ENCODE measurements at places on chromosomes 4 and X.
A peak's percentile ranks its signal among the peaks of the same experiment; 100 is the strongest.

DNA sequence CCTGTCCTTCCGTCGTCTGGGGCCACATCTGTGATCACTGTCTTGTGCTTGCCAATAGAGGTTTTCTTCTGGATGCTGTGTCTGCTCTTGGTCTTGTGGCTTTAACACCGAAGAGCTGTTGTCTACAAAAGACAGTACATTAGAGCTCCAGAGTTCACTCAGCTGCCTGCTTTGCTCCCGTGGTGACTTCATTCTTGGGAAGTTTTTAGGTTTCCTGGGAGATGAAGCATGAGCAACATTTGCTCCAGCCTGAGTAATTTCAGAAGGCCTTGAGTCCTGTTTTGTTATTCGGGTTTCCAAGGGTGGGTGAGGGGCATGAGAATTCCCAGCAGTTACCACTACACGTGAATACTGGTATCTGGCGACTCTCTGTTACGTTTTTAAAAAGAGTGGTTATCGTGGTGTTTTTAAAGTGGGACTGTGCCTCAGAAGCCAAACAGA, 189.2 kb downstream of the SHROOM3 start:
- DNase-seq = no peak

DNA sequence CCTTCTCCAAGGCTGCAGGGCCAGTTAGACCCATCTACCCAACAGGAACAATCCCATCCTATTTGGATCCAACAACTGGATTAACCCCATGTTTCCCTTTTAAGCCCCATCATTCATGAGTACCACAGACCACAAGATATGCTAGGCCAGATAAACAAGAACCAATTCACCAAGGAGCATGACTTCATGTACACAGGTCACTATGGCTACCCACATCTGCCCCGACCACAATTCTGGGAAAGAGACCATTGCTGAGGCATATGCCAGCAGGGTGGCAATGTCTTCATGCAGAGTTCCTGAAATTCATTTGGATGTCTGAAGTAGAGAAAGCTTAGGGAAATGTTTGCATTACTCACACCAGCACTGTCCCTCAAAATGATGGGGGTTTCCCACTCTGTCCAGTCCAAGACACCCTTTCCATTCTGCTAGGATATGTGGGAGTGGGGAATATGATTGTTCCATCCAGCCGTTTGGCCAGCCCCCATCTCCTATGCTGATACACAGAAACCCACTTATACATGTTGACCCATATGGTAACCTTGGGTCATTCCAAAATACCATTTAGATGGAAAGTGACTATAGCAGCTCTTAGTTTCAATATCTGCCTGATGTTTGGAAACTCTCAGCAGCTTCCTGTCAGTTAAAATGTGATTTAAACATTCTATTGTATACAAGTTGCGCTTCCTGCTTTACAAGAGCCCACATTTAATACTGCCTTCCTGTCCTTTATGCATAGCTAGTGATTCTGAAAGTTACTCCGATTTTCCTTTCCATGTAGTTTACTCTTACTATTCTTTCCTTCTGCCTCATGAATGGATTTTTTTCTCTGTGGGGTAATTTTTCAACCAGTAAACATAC, 129.0 kb downstream of the AMMECR1 start:
- DNase-seq = no peak

- DNase-seq = no peak
These were observed 39.5 kb downstream of the SPINK2 start for GRCh38 chr4:56782019-56782418.

GRCh38 chrX:123962794-123963373, 1.4 kb downstream of the STAG2 start:
- peak; percentile 87 for DNase-seq

- no peak for DNase-seq
These were observed 26.4 kb upstream of the MMRN1 start for GRCh38 chr4:89868276-89868675.

DNA sequence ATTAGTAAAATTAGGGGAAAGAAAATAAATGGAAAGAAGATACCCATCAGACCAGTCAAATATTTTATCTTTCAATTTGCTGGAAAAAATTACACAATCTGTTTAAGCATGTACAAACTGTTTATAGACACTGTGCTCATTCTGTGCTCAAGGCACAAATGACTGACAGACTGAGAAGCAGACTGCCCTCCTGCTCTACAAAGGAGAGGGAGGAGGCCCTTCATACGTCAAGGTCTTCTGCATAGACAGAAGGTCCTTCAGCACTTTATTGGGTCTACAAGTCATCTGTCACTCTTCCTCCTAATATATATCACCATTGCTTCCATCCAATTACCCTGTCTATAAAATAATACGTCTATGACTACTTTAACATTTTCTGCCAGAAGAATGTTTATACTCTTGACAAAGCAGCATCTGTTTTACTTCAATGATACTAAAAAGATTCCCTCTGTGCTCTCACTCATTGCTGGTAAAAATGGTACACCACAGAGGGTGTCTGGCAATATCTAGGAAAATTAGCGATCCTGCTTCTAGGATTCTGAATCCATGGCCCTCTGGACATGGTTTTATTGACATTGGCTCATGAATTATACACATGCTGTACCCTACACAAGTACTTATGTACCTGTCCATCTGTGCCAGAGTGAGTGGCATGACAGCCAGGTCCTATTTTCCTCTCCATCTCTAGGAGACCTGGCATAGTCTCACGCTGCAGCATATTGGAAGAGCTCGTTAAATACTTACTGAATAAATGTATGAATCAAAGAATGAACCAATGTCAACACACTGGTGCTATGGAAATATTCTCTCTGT, 11.3 kb downstream of the SLC10A6 start:
- no peak for DNase-seq

DNA sequence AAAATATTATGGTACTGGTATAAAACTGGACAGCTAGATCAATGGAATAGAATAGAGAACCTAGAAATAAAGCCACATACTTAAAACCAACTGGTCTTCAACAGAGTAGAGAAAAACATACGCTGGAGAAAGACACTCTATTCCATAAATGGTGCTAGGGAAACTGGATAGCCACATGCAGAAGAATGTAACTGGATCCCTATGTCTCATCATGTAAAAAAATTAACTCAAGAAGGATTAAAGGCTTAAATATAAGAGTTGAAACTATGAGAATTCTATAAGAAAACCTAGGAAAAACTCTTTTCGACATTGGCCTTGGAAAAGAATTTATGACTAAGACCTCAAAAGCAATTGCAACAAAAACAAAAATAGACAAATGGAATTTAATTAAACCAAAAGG, 114.6 kb downstream of the PCDH18 start:
- DNase-seq = no peak

DNA sequence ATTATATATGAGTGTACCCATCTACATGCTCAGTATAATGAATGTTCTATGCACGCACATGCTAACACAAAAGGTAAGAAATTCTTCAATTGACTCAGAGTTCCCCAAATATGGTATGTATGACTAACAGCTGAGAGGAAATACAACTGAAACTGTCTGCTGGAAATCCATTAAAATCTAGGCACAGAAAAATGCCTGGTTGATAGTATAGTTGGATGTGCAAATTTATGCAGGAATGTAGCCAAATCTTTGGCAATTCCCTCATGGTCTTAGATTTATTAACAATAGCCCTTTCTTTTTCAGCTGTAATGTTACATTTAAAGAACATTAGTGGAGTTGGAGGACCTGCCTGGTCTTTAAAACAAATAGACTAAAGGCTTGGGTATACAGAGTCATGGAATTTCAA, 5.5 kb downstream of the CAMK2D start:
- DNase-seq = no peak

DNA sequence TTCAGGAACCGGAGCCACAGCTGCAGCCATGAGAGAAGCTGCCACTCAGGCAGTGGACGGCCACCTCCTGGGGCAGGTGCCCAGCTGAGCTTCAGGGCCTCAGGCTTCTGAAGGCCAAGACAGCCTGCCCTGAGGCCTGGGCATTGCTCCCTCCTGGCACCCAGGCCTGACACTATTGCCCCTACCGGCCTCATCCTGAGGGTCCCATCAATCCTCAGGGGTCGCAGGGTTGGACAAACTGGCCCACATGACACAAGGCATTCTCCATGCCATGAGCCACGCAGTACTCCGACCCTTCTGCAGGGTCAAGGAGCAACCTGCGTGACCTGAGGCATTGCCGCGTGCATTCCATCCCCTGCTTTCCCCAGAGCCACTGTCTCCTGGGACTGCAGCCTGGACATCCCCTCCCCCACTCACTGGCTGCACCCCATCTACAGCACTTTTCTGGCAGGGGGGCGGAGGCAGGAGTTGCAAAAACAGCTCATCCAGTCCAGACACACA, 3.0 kb upstream of the ZFP92 start:
- no peak for DNase-seq

All from NAMALWA (cell line).